Left lobe of liver (tissue), 2 donors: ENCODE measurements at places on chromosomes 5 and 9. TPM values are rescaled to one million over a fixed set of nuclear protein-coding genes. Genes with fewer than 3 reads are reported as not detected.

Gene GABRA1
- total RNA-seq, result not detected

Gene SPACA9
- total RNA-seq, result 0.75 TPM

Gene TMEM252
- total RNA-seq, result not detected

Gene IFNA17
- total RNA-seq, result not detected

Gene CARTPT
- total RNA-seq, result not detected

DNA sequence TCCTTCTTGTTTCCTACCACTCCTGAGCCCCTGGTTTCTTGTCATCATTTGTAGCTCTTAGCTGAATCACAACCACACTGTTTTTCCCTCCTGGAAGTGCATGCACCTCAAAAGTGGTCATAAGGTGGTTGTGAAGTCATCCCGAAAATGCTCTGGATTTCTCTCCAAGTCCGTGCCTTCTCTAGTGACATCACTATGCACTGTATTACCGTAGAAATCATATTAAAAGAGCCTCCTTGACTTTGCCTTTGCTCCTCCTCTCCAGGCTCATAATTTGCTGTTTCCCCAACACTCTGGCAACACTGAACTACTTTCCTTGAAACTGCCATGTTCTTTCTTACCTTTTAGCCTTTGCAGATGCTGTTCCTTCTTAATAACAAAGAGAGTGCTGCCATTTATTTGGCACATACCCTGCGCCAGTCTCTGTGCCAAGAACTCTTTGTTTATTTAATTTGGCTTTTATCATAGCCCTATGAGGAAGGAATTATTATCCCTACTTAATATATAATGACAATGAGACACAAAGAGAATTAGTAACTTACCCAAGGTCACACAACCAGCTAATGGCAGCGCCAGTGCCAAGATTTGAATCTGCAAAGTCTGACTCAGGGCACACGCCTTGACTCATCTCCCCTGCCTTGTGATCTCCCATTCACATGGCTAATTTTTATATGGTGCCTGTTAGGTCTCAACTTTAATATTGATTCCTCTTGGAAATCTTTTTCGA lies 115.4 kb downstream of the KIF4B start:
- DNase-seq, result no peak

- DNase-seq, result no peak
Observed at GRCh38 chr5:78587081-78587774, 61.3 kb downstream of the LHFPL2 start.

GRCh38 chr9:24931894-24932293 lies 386.2 kb upstream of the IZUMO3 start:
- no peak for DNase-seq

DNA sequence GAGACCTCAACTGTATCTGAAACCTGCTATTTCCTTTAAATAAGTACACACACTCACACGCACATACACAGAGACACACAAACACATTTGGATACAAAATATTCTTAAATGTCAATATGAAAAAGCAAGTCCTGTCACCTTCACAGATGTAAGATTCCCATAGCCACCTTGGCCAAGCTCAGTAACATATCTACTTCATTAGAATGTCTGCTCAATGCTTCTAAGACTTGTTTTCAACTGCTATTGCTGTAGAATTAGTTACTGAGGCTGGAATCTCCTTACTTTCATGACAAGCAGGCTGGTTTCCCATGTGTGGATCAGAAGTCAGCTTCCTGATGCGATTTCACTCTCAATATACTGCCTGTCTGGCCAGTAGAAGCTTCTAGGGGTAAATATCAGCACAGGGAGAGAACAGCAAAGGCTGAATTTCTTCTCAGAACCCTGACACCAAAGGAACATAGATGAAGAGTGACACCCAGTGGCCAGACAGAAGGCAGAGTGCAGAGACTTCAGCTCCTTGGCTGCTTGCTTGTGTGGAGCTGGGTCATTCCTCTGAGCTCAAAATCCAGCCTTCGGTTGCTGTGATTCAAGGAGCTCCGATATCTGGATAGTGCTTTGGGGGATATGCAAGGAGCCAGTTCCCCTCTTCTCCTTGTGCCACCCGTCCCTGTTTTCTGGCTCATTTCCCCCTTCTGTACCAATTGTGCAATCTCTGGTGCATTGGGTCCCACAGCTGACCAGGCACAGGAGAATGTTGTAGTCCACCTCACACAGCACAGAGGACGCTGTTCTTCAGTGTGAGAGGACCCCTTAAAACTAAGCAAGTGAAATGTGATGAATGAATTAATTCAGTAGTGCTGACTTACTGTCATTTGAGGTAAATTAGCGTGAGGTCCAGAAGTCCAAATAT lies 26.6 kb upstream of the ABLIM3 start:
- peak; percentile 55 for DNase-seq

GRCh38 chr5:133850811-133851210 lies 117.6 kb downstream of the C5orf15 start:
- no peak for DNase-seq
